ENCODE measurements at places on chromosomes 1 and 21. TPM values are rescaled to one million over a fixed set of nuclear protein-coding genes. Genes with fewer than 3 reads are reported as not detected.

AKNAD1 gene
- total RNA-seq = not detected

HSD17B7 gene
- total RNA-seq = 10.7 TPM

PCP4L1 gene
- total RNA-seq = not detected

FUCA1 gene
- total RNA-seq = 7.4 TPM

OPTC gene
- not detected for total RNA-seq

FAM72C gene
- total RNA-seq = 0.87 TPM

BLACAT1 gene
- total RNA-seq = 0.29 TPM

AIRE gene
- not detected for total RNA-seq

DLGAP3 gene
- 0.12 TPM for total RNA-seq

BGLAP gene
- not detected for total RNA-seq

FAM151A gene
- total RNA-seq = not detected

KRTAP12-1 gene
- total RNA-seq = not detected

OR2AK2 gene
- total RNA-seq = not detected

OXCT2 gene
- 0.49 TPM for total RNA-seq

CYP4A22 gene
- 0.15 TPM for total RNA-seq

RAB7B gene
- total RNA-seq = 5.2 TPM

DEDD gene
- total RNA-seq = 26.5 TPM

TNFRSF9 gene
- total RNA-seq = not detected

C4BPA gene
- total RNA-seq = not detected

EFNA3 gene
- 1.8 TPM for total RNA-seq

F13B gene
- not detected for total RNA-seq

LCE1B gene
- total RNA-seq = not detected

S100A3 gene
- total RNA-seq = 11.2 TPM

SLC6A9 gene
- 4.4 TPM for total RNA-seq

ERO1B gene
- total RNA-seq = 3.5 TPM

ZDHHC18 gene
- 4.1 TPM for total RNA-seq

DNALI1 gene
- 3.6 TPM for total RNA-seq

ZNF697 gene
- total RNA-seq = 8.0 TPM

CFHR5 gene
- not detected for total RNA-seq

HRNR gene
- not detected for total RNA-seq

FCN3 gene
- 0.29 TPM for total RNA-seq

OR2G6 gene
- total RNA-seq = not detected

E2F2 gene
- total RNA-seq = 0.15 TPM

ZNF362 gene
- 27.9 TPM for total RNA-seq

Measured in cardiac ventricle fibroblast (primary cell).